ENCODE measurements at places on chromosomes 2 and 18.

- no peak for DNase-seq
Observed at GRCh38 chr2:28035816-28036215, 145.3 kb downstream of the BABAM2 start.

DNA sequence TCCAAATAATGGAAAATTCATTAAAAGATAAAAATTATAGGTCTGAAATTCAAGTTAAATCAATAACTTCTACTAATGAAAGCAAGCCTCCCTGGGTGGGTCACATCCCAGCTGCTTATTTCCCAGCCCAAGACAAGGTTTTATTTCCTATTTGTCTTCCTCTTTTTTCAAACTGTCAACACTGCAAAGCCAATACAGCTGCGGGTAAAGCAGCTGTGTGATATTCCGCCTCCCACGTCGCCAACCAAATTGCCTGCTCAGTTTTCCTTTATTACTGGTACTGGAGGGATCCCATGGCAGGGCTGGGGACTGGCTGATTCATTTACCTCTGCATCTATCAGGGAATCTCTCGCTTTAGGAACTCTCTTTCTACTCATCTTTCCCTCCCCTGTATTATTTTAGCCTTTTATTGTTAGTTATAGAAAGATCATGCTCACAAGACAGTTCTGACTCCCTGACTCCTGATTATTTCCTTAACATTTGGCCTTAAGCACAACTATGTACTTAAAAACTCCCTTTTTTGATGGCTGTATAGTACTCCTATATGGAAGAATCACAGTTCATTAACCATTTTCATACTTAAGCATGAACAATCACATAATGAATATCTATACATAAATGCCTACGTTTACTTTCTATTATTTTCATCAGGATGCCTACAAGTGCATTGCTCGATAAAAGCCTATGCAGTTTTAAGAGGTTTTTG is 253.1 kb downstream of the CDCA7 start:
- no peak for DNase-seq

- DNase-seq, result no peak
Observed at GRCh38 chr2:176415937-176416499, 146.8 kb downstream of the MTX2 start.

GRCh38 chr2:225773148-225773547 is 373.6 kb downstream of the NYAP2 start:
- DNase-seq, result no peak

GRCh38 chr2:44335806-44336538 is 25.3 kb downstream of the PREPL start:
- no peak for DNase-seq

Measured in stimulated activated CD4-positive, alpha-beta T cell treated with anti-CD3 and anti-CD28 coated beads, Interleukin-4, amount 100 ng/mL, for 24 hours (primary cell).